IMR-90 (cell line): ENCODE measurements at places on chromosomes 7 and 10. TPM values are rescaled to one million over a fixed set of nuclear protein-coding genes. Genes with fewer than 3 reads are reported as not detected.

The RBM20 gene
- under 0.01 TPM in 2 replicates for total RNA-seq

The GPR26 gene
- not detected in 2 replicates for total RNA-seq

The SPDYE8 gene
- not detected in 2 replicates for total RNA-seq

The PTPRE gene
- 0.54 and 0.56 TPM in 2 replicates for total RNA-seq

The ALOX5 gene
- not detected in 2 replicates for total RNA-seq

The DEPP1 gene
- total RNA-seq = 11.7 and 13.6 TPM in 2 replicates

The FXYD4 gene
- not detected in 2 replicates for total RNA-seq

The DNAJB12 gene
- 18.3 and 19.2 TPM in 2 replicates for total RNA-seq

The LIPN gene
- not detected in 2 replicates for total RNA-seq

The NEUROD6 gene
- total RNA-seq = not detected in 2 replicates

The SCD gene
- 49.2 and 50.7 TPM in 2 replicates for total RNA-seq

The ATOH7 gene
- total RNA-seq = not detected in 2 replicates

The FAM25A gene
- total RNA-seq = not detected in 2 replicates

The RAMP3 gene
- total RNA-seq = not detected in 2 replicates

The LIPJ gene
- total RNA-seq = not detected in 2 replicates

The SLC39A12 gene
- total RNA-seq = not detected in 2 replicates

- DNase-seq = no peak
These were observed 810.2 kb downstream of the CNTNAP2 start for GRCh38 chr7:146926841-146927240.

DNA sequence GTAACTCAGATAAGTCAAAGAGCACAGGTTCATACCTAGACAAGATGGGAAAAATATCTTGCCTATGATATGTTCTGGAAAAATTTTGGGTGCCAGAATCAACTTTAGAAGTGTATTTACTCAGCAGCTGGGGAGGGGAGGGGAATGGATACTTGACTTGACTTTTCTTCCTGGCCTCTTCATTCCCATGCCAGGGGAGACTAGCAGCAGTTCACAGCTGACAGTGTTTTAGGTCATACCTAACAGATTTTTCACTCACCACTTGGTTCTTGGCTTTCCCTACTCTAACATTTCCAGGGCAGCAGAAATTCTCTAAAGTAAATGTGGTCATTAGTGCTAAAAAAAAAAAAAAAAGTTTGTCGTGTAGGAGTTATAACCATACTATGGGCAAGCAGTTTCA, 46.3 kb downstream of the TAS2R16 start:
- no peak for DNase-seq

- no peak for DNase-seq
These were observed 303.2 kb downstream of the EXOC4 start for GRCh38 chr7:133556048-133556447.

DNA sequence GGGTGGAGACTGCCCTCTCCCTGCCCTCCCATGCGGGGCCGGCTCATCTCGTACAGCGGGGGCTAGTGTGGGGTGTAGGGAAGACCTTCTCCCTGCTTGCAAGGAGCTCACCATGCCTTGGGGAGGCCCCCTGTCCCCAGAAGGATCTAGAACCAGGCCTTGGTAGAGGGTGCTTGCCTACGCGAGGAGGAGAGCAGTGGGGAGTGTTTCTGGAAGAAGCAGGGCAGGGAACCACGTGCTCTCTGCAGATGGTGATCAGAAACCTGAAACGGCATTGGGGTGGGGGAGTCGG, 2.7 kb downstream of the MAFK start:
- DNase-seq = no peak

- DNase-seq = no peak
These were observed 258.7 kb downstream of the SORCS3 start for GRCh38 chr10:104899779-104900178.

GRCh38 chr7:137684776-137685175, 162.0 kb downstream of the DGKI start:
- DNase-seq = no peak

- DNase-seq = peak; percentile 84
These were observed 89.9 kb upstream of the CAPZA2 start for GRCh38 chr7:116772423-116772863.

GRCh38 chr10:4982764-4983226, 19.6 kb downstream of the AKR1C1 start:
- peak; percentile 12 for DNase-seq

- DNase-seq = peak; percentile 70
These were observed 14.1 kb upstream of the LAMB1 start for GRCh38 chr7:108016841-108017775.

DNA sequence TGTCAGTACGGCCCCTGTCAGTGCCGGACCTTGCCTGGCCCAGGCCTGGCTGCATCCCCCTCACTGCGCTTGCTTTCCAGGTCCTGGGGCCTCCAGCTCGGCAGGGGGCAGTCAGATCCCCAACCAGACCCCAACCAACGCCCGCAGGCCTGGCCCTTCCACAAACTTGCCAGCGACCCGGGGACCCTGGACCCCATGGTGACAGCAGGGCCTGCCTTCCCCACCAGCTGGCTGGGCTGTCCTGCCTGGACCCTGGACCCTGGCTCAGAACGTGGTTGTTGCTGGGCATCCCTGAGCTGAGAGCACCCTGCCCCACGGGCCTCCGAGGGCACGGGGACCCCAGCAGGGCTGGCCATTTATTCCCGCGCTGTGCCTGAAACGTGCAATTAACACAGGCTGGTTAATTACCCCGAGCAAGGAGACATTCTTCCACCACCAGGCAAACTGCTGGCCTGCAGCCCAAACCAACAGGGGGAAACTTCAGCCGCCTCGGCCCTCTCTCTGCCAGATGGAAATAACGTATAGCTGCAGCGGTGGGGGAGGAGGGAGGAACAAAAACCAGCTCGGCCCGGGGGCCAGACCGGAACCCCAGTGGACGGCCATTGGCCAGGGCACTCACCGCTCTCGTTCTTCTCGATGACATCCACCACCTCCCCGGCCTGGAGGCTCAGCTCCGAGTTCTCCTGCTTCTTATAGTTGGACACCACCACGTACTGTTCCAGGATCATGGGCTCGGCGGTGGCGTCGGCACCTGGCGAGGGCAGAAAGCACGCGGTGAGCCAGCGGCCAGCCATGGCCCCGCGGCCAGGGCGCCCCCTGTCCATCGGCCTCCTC, 167.1 kb downstream of the NEURL1 start:
- DNase-seq = peak; percentile 48

DNA sequence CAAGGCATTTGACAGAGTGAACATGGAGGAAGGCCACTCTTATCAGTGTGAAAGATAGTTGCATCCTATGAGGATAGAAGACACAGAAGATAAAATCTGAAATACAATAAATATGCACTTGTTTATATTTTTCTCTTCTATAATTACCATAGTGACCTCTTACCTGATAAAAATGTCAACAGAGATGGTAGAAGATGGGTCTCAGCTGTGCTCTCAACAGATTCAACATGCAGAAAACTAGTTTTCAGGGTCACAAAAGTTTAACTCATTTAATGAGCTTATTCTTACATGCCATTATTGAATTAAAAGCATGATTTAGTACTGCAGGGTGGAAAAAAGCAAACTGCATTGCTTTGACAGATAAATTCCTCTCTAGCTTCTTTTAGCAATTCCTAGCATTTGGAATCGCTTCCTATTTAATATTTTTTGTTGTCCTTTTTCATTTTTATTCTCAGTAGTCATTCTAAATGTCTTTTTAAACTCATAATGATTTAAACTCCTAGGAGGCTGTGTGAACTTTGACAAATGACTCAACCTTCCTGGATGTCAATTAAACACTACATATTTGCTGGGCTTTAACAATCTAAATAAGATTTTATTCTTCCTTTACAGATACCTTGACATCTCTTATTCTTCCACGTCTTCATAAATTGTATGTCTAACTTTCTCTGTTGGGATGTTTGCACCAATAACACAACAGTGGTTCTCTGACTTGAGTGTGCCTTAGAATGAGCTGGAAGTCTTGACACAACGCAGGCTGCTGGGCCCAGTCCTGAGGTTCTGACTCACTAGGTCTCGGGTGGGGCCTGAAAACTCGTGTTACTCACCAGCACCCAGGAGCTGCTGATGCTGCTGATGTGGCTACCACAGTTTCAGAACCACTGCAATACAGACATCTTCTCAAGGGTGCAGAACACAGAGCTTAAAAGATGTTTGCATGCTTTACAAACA, 565.5 kb upstream of the IGFBP3 start:
- peak; percentile 88 for DNase-seq

DNA sequence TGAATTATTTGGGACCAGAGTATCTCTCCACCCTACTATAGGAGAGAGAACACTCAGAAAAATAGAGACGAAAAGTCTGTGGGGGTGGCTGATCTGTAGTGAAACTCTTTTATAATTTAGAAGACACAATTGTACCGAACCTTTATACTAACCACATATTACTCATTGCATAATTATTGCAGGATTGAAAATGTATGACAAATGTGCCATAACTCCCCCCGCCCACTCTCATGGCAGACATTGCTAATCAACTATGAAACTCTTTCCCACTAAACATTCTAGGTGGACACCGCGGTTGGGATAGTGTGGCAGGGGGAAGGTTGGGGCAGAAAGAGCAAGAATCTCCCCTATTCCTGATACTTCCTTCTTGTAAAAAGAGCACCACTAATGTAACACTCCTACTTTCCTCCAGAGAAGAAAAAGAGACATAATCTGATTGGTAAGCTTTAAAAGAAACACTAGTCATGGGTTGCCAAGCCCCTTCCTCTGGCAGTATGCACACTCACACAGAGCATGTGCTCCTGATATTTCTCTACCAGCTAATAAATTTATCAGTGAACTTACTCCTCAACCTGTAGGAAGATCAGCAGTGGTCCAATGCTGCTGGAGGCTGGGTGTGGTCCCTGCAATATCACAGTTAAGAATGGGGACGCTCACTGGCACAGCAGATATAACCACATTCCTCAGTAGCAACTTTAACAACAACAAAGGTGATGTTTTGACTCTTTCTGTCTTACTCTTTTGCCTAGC, 18.7 kb upstream of the ARID5B start:
- peak; percentile 58 for DNase-seq

- DNase-seq = no peak
These were observed 30.6 kb downstream of the LMTK2 start for GRCh38 chr7:98137134-98137825.

DNA sequence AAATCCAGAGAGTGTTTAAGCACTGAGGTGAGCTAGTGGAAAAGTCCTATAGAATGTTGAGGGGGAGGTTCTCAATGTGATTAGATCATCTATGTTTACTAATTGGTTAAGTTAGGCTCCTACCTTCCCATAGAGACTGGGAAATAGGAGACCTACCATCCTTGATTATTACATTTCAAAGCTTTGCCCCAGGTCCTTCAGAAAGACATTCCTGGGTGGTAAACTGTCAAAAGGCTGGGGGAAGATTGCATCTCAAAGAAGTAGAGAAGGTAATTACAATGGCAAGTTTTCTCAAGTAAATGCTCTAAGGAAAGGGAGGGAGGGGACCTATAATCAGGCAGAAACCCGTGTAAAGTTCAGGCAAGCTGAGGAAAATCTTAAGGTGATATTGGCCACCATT, 247.8 kb upstream of the SMIM30 start:
- DNase-seq = no peak

DNA sequence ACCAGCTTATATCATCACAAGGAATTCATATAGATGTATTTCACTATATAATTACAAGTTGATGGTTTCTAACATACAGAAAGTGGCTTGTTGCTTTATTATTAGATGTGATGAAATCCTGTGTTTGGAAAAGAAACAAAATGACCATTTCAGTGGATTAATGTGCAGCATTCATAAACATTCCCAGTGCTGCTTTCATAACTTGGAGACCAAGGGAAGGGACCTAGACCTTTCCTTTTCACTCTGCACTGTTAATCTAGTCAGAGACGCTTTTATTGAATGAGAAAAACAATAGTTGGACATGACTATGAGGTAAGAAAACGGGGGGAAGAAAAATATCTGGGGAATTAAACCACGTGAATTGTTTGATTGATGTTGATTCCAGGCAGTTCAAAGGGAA, 160.0 kb downstream of the HDAC9 start:
- peak; percentile 6 for DNase-seq

- no peak for DNase-seq
These were observed 58.9 kb upstream of the STRIP2 start for GRCh38 chr7:129375141-129375938.

DNA sequence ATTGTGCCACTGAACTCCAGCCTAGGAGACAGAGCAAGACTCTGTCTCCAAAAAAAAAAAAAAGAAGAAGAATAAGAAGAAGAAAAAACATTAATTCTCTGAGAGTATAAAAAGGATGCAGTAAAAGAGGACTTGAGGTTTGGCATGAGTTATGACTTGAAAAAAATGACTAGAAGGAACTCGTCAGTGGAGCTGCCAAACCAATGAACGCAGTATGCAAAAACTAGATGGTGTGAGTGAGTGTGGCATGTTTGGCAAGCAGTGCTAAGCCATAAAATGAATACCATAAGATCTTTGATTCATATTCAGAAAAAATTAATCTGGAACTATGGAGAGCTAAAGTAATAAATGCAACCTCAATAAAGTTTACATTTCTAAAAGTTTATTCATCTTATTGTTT, 68.6 kb upstream of the MEOX2 start:
- DNase-seq = no peak

DNA sequence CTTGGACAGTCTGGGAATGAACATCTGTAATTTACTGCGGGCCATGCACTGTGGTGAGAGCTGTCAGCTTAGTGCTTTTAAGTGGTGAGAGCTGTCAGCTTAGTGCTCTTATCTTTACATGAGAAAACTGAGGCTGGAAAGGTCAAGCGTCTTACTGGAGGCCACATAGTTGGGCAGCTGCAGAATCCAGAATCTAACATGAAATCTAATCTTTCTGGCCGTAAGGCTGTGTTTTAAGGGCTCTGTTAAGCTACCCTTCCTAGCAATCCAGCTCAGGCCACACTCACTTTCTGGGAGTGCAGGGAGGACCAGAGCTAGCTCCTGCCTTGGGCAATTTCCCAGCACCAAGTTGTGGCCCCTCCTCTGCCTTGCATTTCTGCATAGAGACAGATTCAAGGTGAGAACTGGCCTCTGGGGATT, 70.2 kb downstream of the SORCS3 start:
- no peak for DNase-seq

DNA sequence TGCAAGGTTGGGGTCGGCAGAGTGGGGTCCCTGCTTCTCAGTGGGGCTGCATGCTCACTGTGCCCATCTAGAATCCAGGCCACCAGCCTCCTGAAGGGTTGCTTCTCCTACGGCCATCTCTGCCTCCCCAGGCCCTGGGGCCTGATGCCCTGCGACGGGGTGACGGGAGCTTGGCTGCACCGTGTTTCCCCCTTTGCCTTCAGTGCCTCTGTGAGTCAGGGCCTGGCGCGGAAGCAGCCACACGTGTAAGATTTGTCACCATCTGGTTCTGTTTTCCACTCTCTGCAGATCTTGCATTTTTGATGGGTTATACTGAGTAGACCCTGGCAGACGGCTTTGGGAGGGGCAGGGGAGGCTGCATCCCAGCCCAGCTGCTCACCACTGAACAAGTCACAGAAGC, 7.2 kb downstream of the ADAMTS14 start:
- peak; percentile 16 for DNase-seq

DNA sequence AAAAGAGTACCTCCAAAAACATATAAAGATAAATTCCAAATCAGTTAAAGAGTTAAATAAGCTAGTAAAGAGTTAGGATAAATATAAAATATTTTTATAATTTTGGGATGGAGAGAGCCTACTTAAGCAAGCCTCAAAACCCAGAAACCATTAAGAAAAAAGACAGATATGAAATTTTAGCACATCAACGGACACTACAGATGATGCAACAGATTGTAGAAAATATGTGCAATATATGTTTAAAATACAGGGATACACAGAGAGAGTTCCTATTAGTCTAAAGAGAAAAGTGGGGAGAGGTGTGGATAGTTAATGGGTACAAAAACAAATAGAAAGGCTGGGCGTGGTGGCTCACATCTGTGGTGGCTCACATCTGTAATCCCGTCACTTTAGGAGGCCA, 23.6 kb upstream of the USP54 start:
- DNase-seq = no peak

- DNase-seq = peak; percentile 42
These were observed at the start of gene PTPRN2 for GRCh38 chr7:158587162-158588084. PTPRN2 (minus strand) TSS chr7:158587823.
